Ammon's horn (tissue), 1 donor: ENCODE measurements at places on chromosomes 3 and 15.

- DNase-seq = peak; percentile 60
Observed at GRCh38 chr15:78131295-78132061, at the start of gene CIB2. CIB2 (minus strand) TSS chr15:78131445; CDS start chr15:78131215, 230 bp downstream.

GRCh38 chr3:182936239-182936917 is 44.0 kb downstream of the DCUN1D1 start:
- DNase-seq = no peak

- no peak for DNase-seq
Observed at GRCh38 chr3:14780927-14781507, 37.7 kb upstream of the FGD5 start.

DNA sequence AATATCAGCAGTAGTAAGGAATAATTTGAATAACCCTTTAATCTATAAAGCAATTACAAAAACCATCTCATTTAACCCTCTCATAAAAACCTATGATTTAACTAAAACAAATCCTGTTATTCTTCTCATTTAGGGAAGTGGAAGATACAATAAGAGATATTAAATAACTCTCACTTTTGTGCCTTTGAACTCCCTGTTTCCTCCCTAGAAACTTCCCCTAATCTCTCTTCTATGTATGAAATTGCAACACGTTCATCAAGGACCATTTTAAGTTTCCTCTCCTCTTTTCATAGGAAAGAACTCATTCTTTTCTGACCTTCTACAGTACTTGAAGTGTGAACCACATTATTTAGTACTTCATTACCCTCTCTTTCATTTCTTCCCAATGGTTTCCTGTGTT is 18.8 kb upstream of the FAM81A start:
- DNase-seq = no peak

DNA sequence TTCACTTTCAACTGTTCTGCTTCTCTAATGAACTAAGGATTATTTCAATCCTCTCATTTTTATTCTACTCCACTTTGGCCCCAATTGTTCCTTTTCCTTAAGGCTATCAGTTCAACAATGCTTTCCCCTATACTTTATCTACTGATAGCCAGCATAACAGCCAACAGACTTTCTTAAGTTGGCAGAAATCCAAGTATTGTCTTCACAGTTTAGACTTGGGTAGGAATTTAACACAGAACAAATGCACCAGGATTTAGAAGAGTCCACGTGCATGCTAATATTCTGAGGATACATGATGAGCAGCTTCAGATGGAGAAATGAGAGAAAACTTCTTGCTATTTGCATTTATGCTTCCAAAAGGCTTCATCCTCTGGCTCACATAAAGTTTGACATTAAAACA is 54.8 kb downstream of the FBN1 start:
- DNase-seq = no peak

DNA sequence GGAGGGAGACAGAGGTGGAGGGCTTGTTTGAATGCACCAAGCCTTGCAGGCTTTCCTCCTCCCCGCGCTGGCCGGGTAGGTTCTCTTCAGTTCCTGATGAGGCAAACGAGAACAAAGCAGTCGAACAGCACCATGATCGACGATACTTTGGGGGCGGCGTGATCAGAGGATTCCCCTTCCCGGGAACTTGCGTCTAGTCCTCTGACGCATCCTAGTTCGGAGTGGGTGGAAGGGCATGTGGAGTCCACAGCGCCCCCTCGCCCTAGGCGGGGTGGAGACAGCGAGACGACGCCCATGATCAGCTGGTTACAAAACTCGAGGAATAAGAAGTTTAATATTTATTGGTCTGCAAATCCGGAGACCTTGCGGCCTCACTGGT is 452 bp upstream of the SV2B start:
- DNase-seq = peak; percentile 74

DNA sequence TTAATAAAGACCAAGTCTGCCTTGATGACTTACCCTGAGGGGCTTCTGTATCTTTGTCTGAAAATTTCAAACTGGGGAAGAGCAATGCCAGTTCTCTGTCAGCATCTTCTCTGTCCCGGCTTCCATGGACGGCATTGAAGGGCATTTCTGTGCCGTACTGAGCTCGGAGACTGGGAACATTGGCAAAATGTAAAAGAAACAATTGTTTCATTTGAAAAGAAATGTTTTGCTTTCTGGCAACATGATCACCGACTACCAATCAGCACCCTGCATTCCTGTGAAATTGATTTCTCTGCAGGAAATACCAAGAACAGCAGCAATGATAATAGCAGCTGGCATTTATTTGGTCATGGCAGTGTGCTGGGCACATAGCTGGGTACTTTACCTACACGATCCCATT is 26.2 kb downstream of the NME9 start:
- peak; percentile 57 for DNase-seq

DNA sequence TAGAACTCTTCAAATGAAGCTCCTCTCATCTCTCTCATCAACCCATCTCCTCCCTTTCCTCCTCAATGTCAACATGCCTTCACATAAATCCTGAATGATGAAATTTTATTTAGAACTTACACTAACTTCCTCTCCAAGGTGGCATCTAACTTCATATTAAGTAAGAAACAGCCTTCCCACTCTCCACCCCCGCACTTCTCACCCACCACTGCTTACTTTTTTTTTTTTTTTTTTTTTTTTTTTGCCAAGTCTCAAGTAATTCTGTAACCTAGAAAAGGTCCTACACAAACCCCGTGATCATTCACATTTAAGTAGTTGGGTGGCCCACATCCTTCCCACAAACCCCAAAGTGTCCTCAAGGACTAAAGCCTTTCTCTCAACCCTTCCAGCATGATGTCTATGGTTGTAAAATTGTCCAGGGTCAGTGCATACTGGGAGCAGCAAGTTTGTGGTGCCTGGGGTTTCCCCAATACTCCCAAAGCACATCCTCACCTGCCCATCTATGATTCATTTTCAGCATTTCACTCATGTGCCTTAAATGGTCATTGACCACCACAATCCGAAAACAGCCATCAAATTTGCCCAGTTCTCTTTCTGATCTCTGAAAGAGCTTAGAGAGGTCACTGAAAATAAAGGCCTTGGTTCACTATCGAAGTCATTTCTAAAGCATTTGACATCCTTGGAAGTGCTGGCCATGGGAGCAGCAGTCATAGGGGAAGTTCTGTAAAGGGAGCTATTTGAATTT is 47.2 kb downstream of the CD86 start:
- DNase-seq = no peak

DNA sequence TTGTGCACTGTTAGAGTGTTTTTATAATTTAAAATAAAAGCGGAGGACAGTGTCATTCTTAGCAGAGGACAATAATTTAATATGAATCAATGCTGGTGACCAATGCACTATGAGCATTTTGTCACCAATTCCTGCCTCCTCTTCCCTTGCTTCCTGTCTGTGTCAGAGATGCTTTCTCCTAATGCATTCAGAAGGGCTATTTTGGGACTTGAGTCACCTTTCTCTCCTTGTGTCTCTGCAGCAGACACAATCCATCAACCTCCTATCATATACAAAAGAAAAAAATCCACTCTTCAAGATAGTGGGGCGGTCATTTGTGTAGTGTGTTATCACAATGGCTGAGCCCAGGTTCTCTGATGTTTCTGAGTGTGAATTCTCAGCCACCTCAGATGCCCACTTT is 191.9 kb upstream of the VEPH1 start:
- no peak for DNase-seq

DNA sequence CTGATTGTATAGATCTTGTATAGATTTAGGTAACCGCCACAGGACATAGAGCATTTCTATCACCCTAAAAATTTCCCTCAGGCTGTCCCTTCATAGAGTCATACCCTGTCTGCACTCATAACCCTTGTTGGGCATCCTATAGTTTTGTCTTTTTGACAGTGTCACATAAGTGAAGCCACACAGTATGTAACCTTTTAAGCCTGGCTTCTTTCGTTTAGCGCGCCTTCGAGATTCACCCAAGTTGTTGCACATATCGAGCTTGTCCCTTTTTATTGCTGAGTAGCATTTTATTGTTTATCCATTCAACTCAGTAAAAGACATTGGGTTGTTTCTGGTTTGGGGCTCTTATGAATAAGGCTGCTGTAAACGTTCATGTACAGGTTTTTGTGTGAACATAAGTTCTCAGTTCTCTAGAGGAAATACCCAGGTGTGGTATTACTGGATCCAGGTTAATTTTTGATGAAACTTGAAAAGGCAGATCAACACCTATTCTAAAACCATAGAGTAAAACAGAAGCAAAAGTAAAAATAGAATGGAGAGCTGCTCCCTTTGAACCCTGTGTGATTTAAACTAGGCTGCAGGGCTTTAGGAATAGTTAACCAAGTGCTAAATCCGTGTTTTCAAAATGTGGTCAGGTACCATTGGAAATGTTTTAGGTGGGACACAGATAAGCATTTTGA is 49.5 kb downstream of the CD86 start:
- no peak for DNase-seq

- DNase-seq = no peak
Observed at GRCh38 chr3:108403686-108404345, 106.6 kb downstream of the MYH15 start.

DNA sequence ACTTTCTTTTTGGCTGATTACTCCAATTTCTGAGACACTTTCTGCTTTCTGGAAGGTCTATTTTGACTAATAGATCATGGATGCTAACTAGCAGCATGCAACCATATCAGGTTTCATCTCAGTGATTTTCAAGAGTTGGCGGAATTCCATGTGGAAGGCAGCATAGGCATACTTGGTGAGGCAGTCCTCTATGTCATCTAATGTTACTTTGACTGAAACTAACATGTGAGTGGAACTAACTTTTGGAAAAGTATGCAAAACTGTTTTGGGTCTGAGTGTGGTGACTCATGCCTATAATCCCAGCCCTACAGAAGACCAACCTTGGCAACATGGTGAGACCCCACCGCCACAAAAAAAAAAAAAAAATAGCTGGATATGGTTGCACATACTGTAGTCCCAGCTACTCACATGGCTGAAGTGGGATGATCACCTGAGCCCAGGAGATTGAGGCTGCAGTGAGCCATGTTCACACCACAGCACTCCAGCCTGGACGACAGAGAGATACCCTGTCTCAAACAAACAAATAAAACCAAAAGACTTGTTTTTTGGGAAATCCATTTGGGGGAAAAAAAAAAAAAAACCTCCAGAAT is 1033.7 kb downstream of the ROBO1 start:
- no peak for DNase-seq

- no peak for DNase-seq
Observed at GRCh38 chr3:127286571-127287140, 1.2 kb downstream of the PRR20G start.

- DNase-seq = no peak
Observed at GRCh38 chr15:94930960-94931359, 699.6 kb downstream of the MCTP2 start.
